ENCODE measurements at places on chromosomes 7 and 10. TPM values are rescaled to one million over a fixed set of nuclear protein-coding genes. Genes with fewer than 3 reads are reported as not detected.

DNA sequence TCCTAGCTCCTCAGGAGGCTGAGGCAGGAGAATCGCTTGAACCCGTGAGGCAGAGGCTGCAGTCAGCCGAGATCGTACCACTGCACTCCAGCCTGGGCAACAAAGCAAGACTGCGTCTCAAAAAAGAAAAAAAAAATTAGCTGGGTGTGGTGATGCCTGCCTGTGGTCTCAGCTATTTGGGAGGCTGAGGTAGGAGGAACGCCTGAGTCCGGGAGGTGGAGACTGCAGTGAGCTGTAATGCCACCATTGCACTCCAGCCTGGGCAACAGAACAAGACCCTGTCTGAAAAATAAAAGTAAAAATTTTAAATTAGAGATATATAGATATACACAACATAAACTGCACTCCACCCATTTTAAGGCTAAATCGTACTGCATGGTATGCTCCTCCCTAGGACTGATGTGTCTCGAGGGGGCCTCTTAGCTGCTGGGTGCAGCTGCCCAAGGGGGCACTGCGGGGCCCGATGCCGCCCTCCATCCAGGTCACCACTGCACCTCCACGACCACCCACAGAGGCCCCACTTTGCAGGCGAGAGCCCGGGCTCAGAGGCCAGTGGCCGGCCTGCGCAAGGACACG, 40.9 kb upstream of the FOXK1 start:
- DNase-seq, result no peak

DNA sequence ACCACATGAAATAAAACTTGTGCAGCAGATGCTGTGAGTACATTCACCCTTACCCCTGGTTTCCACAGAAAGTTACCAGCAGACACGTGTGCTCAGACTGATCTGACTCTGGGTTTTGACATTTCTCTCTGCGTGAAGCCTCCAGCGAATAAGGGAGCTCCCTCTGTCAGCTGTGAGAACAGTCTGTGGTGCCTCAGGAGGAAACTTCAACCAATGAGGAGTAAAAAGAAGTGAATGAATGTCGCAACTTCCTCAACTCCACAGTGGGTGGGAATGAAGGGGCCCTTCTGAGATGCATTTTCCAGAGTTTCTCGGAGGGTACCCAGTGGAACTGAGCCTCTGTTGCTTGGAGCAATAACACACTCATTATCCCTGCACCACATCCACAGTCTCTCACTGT, 743.4 kb downstream of the TNS3 start:
- DNase-seq, result no peak

DNA sequence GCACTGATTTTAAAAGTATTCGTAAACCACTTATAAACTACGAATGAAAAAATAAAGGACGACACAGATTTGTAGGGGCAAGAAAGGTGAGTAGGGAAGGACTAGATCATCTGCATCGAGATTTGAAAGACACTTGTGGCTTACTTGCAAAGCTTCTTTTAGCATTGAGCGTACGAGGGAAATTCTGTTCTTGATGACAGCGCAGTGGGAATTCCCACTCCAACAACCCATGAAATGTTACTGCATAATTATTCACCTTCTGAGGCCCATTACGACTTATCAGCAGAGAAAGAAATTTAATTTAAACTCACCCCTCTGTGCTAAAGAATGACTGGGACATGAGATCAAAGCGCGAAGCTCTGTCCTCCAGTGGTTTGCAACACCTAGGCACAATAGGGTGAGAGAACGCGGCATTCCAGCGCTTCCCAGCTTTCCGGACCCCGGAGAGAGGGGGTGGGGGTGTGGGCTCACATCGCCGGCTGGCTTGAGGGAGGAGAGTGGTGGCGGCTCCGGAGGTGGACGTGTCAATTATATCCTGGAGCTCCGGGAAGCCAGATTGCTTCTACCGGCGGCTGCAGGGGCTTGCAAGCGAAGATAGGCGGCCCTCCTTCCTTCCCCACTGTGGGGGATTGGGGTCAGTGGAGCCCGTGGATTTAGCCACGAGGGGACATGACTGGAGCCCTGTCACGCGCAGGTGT, 10.3 kb downstream of the SP8 start:
- no peak for DNase-seq

Gene GPER1
- polyA plus RNA-seq, result 6.7 TPM

DNA sequence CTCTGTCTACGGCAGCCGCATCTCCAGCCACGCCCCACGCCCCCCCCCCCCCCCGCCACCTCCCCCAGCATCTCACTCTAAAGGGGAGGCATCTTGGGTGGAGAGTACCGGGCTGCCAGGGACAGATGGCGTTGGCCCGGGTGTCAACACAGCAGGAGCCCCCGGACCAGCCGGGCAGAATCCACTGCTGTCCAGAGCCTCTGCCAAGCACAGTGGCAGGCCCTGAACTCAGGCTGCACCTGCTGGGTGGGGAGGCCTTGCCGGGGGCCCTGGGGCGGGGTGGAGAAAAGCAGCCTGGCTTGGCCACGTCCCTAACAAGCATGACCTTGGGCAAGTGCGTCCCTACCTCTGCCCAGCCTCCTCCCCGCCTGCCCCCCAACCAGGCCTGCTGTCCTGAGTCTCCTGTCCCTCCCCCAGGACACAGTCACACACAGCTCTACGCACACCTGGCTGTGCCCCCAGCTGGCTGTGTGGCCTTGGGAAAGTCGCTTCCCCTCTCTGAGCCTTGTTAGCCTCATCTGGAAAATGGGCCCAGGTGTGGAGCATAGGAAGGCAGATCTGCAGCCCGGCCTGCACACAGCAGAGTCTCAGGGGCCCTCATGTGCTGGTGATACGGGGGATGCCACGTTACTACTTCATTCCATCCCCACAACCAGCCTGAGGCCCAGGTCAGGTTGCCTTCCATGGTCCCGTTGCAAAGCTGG, 45.2 kb downstream of the MICALL2 start:
- no peak for DNase-seq

DNA sequence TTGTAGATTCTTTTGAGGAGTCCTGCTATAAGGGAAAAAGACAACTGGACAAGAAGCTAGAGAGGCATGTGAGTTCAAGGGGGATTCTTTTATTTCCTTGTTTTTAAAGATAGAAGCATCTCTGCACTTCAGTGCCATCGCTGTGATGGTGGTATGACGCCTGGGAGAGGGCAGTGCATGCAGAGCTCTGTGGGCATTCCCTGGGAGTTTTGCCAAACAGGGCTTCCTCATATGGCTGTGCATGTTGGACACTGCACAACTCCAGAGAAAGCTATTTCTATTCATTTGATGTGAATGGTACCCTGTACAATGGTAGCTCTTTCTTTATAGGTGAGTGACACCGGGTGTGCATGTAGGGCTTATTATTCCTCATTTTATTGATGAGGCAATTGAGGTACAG, 599.5 kb upstream of the DPP6 start:
- no peak for DNase-seq

GRCh38 chr7:16851829-16852228, 30.0 kb downstream of the AGR3 start:
- no peak for DNase-seq

DNA sequence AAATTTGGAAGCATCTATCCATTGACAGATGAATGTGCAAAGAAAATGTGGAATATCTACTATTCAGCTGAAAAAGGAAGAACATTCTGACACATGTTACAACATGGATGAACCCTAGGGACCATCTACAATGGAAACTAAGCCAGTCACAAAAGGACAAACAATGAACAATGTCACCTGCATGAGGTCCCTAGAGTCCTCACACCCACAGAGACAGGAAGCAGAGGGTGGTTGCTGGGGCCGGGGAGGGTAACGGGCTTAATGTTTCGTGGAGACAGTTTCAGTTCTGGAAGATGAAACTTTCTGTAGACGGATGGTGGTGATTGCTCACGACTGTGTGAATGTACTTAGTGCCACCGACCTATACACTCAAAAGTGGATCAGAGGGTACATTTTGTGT, 282.9 kb downstream of the ADARB2 start:
- no peak for DNase-seq

- no peak for DNase-seq
These were observed 359.4 kb downstream of the GRID1 start for GRCh38 chr10:86007171-86007570.

- DNase-seq, result peak; percentile 14
These were observed 79.3 kb downstream of the ITGB8 start for GRCh38 chr7:20409961-20410360.

DNA sequence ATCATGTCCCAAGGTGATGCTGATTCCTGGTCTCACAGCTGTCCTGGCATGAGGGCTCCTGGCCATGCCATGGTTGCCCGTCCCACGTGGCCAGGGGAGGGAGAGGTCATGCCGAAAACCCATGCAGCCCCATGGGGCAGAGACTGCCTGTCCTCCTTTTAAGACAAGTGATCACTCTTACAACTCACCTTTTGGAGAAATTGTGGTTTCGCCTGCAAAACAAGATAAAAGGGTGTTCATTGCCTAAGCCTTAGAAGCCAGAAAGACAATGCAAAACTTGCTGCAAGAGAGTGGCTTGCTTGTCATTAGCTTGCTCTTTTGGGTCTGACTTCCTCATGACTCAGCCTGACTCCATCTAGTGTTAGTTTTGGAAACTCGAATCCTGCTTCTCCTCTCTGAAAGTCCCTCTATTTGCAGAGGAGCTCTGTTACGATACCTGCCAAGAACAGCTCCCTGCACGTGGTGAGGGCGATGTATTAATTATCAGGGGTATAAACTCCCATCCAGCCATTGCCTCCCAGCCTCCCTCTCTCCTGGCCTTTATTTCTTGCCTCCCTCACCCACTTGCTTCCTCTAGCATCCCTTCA, 26.7 kb downstream of the TMEM273 start:
- peak; percentile 83 for DNase-seq

DNA sequence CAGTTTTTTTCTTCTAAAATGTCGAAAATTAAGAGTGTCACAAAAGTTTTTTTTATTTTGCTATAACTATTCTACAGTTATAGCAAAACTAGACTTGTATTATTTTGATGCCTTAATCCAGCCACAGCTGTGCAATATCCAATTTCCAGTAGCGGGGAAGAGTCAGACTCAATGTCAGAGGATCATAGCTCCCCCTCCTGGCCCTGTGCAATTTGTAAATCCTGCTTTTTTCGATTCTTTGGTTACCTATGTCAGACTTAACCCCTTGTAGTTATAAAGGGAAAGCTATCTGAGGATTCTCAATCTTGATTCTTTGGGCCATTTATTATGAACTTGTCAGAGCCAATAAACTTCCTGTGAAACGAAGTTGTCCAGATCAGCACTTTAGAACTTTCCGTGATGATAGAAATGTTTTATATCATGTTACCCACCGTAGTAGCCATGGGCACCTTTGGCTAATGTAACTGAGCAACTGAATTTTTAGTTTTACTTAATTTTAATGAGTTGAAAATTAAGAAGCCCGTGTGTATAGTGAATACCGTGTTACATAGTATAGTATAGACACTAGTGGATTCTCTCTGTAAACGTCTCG, 87.7 kb upstream of the PRKCQ start:
- DNase-seq, result peak; percentile 58

DNA sequence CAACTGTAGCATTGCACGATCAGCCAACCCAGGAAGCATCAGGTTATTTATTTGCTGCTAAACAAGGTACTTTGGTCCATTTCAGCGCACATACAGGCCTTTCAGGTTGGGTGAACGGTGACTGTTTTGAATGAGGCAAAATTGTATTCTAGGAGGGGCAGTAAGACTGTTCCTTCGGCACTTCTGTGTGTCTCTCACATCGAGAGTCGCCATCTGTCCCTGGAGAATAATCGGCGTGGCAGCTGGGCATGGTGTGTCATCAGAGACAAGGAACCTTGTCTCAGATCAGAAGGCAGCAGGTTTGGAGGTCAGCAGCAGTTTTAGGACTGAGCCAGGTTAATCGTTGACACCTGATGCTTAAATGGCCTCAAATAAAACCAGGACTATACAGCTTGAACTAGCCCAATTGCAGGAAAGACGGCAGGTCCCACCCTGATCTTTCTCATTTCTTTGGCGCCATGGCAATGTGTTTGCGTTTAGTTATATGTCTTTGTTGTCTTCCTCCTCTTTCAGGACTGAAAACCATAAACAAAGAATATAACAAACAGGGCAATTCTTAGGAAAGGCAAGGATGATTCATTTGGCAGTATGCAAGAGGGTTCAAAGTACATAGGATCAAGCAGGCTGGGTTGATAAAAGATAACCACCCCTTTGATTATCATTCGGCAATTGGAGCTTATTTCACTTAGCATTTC, 92.0 kb upstream of the PRR15 start:
- no peak for DNase-seq

Gene MAGI2
- polyA plus RNA-seq, result 2.2 TPM

GRCh38 chr7:91894781-91895480, 14.4 kb upstream of the MTERF1 start:
- DNase-seq, result no peak

- peak; percentile 64 for DNase-seq
These were observed 2.3 kb upstream of the DRGX start for GRCh38 chr10:49398000-49398861.

DNA sequence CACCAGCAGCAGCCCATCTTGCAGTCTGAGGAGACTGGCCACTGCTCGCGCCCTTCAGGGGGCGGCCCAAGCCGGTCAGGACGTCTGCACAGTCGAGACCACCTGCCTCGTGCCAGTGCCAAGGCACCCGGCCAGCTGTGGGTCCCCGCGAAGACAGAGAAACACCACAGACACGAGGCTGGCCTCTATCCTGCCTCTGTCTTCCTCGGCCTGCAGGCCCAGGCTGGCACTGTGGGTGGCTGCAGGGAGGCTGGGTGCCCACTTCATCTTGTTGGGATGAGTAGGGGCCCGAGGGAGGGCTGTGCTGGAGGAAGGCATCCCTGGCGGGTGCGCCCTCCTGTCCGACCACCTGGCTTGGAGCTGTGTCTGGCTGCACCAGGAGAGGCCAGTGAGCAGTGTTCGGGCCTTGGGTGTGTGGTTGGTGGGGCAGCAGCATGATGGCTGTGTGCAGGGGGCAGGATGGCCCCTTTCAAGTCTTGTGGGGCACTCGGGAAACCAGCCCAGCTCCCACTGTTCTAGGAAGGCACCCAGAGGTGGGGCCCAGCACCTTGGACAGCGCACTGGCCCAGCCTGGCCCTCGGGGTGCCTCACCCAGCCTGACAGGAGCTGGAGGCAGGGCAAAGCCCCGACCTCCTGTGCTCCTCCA, 7.3 kb downstream of the DPYSL4 start:
- peak; percentile 43 for DNase-seq

- DNase-seq, result no peak
These were observed 780.0 kb downstream of the SORCS1 start for GRCh38 chr10:106384496-106384895.

- DNase-seq, result no peak
These were observed 5.0 kb upstream of the PRKAR1B start for GRCh38 chr7:732094-732541.

DNA sequence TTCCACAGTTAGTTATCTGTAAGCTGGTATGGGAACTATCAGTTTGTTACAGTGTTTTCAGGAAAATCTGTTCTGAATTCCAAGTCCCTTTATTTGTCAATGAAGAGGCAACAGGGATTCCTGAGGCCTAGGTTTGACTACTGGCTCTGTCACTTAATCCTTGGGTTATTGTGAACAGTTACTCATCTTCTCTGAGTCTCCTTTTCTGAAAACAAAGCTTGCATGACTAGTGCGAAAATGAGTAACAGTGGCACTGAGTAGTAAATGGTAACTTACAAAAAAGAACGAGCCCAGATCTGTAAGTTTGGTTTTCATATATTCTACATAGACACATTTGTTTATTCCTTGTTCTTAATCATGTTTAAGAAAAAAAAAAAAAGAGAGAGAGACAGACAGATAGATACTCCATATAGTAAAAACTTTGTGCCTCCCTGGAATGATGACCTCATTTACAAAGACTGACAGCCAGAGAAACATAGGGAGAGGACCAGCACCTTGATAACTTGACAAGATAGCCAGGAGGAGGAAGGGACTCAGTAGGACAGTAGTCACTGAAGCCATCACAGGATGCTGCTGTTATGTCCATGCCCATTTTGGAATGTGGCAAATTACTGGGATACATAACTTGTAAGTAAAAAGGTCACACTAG, 1.9 kb downstream of the MRPS33 start:
- DNase-seq, result peak; percentile 78

Gene GRB10
- 12.8 TPM for polyA plus RNA-seq
